ENCODE measurements at places on chromosomes 7 and 10.
A peak's percentile ranks its signal among the peaks of the same experiment; 100 is the strongest.

DNA sequence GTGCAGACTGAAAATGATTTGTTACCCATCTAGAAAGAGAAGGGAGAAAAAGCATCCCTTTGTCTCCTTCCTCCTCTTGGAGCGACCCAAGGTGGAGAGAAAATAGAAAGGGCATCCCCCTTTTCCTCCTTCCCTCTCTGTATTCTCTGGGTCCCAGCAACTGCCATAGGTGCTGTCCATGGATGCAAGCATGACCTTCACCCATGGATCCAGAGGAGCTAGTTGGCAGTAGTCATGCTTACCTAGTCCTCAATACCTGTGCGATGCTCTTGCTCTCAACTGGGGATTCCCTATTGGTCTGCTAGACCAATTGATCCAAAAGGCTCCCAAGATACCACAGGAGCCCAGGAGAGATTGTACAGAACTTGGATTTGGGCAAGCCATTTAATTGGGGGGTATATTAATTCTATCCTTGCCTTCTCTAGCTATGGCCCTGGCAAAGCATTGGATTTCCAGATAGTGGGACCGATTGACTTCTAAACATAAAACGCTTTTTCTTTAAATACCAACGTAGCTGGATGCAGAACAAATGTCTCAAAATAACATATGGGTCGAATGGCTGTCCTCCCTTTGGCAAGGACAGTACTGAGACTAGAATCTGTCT is 547.8 kb upstream of the IGFBP3 start:
- DNase-seq: no peak

- DNase-seq: no peak
Measured at GRCh38 chr10:67476201-67476600, 219.8 kb downstream of the CTNNA3 start.

DNA sequence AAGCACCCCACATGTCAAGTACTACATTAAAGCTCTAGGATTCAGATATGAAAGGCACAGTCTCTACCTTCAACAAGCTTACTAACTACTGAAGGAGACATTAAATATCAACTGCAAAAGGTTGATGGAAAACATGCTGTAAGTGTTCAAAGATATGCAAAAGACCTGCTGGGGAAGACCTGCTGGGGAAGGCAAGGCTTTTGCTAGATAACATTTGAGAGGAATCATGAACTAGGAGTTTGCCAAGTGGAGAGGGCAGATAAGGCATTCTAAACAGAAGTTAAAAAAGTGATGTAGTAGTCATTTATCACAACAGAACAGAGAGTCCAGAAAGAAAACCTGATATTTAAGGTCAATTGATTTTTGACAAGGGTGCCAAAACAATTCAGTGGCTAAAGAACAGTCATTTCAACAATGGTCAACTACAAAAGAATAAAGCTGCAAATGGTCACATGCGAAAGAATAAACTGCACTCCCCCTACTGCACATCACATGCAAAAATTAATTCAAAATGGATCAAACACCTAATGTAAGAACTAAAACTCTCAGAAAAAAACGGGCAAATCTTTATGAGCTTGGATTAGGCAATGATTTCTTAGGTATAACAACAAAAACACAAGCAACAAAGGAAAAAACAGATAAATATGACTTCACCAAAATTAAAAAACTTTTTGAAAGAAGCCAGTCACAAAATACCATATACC is 23.0 kb upstream of the MSS51 start:
- no peak for DNase-seq

- peak; percentile 86 for DNase-seq
Measured at GRCh38 chr10:119517235-119518141, 25.0 kb downstream of the RGS10 start.
